ENCODE measurements at places on chromosomes 16 and 17.

DNA sequence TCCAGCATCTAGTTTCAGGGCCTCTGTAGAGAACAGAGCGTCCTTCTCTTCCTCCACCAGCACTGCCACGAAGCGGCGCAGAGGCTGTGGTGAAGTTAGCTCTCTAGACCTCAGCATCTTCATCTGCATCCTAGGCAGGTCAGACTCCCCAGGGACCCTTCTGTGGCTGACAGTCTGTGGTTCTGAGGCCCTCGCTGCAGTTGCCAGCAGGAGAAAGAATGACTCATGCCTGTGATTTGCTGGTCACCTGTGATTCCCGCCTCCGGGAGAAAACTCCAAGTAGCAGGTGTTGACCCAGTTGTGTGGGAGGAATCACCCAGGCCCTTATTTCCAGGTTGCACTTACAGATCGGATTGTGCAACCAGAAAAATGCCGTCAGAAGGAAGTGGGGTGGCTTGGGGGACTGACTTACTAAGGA is 117.3 kb upstream of the CACNG5 start:
- no peak for DNase-seq

DNA sequence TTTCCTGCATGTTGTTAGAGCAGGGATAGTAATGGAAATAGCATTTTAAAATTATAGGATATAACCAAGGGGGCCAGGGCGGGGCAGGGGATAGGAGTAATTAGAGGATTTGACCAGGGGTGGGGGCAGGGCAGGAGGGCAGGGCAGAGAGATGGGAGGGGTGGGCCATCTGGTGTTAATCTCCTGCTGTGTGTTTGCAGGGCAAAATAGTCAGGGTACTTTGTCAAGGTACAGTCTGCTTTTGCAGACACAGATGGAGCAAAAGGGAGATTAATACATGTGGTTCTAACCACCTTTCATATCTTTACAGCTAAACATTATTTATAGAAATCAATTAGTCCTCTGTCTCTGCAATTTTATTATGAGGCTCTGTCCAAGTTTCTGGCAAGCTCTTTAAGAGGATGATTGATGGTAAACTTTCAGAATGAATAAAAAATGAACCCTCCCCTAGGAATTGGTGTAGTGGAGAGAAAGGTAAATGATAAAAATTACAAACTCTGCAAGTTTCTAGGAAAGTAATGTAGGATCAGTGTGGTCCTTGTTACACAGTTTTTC is 6.6 kb downstream of the ANKFN1 start:
- DNase-seq: no peak

DNA sequence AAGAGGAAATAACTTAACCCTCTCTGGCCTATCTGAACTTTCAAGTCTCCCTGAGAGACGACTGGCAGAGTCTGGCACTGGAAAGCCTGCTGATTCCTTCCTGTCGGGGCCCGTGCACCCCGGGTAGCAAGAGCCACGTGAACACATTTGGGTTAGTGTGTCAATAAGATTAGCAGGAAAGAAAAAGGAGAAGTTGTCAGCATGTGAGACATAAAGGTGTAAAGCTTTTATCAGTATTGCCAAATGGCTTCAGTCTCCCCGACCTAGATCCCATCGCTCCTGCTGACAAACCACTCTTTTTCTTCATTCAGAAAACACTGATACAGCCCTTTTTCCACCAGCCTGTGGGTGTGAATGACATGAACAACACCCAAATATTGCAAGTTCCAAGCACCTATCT is 74.4 kb downstream of the CCT6B start:
- DNase-seq: no peak

DNA sequence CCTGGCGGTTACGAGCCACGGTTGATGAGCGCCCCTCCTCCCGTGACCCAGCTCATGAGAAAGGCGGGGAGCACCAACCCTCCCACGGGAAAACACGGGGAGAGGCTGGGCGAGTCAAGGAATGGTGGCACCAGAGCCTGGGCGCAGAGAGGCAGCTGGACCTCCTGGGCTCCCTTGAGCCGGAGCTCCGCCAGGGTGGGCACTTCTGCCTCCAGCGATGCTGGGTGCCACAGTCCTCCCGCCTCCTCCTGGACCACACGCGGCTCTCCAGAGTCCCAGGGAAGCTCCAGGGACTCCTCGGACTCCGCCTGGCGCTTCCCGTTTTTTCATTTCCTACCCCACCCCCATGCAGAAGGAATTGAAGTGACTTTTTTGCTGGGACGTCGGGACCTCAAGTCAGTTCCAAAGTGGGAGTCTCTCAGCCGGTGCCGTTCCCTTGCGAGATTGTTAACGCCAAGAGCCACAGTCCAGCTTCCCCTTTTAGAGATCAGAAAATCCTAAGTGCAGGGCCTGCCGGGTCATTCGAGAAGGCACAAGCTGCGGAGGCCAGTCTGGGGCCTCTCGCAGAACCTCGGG is 6.6 kb upstream of the CBX8 start:
- DNase-seq: no peak

- DNase-seq: no peak
Observed at GRCh38 chr17:19744492-19744891, 3.6 kb downstream of the ALDH3A1 start.

GRCh38 chr16:55272744-55273143 is 51.3 kb upstream of the IRX6 start:
- DNase-seq: no peak

- no peak for DNase-seq
Observed at GRCh38 chr16:937311-937710, 33.5 kb downstream of the LMF1 start.

GRCh38 chr17:39960524-39961041 is 2.2 kb upstream of the GSDMA start:
- no peak for DNase-seq

DNA sequence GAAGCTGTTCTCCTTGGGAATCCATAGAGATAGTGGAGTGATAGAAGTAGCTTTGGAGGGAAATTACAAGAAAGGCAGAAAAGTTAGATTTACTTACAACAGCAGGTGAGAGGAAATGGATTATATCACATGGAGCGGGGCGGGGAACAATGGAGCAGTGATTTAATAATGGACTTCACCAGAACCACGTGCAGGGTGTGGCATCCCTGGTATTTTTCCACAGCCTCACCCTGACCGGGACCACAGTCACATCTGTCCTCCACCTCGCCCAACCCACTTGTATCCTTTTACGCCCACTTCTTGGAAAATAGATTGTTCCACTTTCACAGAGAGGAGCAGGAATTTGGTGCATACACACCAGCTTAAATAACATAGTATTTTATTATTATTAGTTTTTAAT is 15.9 kb upstream of the CYB5B start:
- DNase-seq: no peak

DNA sequence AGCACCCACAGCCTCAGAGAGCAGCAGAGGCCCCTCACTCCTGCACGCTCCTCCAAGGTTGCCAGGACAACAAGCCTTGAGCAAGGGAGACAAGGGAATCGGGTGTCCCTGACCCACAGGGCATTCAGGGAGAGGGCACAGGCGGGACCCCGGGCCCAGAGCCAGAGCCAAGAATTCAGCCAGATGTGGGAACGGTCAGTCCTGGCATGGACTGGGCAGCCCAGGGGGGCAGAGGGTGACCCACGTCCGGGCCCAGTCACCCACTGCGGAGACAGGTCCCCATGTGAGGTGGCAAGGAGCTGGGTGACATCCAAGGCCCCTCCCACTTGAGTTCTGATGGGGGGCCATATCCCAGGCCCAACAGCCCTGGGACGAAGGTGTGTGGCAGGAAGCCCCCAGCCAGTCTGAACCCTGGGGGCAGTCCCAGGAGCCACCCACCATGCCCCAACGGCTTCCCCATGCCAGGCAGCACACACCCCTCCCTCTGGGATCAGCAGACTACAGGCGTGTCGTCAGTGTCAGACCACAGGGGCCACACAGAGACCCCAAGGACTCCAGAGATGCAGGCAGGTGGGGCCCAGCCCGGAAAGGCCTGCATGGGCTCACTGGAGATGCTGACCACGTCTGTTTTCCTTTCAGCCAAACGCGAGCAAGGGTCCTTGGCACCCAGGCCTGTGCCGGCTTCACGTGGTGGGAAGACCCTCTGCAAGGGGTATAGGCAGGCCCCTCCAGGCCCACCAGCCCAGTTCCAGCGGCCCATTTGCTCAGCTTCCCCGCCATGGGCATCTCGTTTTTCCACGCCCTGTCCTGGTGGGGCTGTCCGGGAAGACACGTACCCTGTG is 23.0 kb downstream of the USP6 start:
- DNase-seq: no peak

DNA sequence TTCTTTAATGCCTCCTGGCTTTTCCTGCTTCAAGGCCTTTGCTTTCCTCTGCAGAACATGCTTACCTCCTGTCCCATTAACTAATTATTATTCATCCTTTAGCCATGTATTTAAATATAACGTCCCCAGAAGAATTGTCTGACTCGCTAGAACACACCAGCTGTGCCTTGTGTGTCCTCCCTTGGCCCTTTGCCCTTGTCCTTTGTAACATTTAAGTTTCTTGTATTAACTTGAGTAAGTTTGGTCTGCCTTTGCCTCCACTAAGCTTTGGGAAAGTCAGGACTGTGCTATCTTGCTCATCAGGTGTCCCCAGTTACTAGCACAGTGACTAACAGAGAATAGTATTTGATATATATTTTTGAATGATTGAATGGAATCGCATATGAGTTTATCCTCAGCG is 29.6 kb upstream of the ABCA9 start:
- no peak for DNase-seq

DNA sequence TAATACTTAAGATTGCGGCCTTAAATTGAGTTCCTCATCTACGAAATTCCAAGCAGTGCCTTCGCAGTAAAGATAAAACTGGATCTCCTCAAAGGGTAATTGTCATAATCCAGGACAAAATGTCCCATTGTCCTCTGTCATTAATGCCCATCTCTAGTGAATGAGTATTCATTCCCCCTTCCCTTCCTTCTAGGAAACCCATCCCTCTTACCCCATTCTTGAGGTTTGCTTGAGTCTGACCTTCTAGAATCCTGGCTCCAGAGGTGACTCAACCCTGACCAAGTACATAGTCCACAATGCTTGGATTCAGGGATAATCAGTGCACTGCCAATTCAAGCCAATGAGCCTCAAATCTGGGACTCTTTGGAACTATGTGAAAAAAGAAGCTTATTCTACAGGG is 47.0 kb upstream of the MAF start:
- no peak for DNase-seq

DNA sequence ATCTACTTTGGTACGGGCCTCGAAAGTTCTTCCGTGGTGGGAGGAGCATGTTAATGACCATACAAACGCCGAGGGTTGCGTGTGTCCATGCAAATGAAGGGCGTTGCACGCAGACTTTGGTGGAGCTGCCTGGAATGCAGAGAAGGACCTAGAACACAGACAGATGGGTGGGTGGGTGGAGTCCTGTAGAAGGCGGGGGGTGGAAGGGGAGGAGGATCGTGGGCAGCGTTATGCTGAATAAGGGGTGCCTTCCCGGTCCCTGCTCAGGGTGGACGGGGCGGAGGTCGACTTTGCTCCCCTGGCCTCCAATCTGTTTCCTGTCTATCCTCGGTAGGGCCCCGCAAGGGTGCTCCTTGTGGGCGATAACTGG is 795 bp upstream of the PAQR4 start:
- no peak for DNase-seq

Measured in activated CD8-positive, alpha-beta memory T cell treated with anti-CD3 and anti-CD28 coated beads for 1 hour (primary cell).